ENCODE measurements at places on chromosomes 3 and 15.
A peak's percentile ranks its signal among the peaks of the same experiment; 100 is the strongest.

DNA sequence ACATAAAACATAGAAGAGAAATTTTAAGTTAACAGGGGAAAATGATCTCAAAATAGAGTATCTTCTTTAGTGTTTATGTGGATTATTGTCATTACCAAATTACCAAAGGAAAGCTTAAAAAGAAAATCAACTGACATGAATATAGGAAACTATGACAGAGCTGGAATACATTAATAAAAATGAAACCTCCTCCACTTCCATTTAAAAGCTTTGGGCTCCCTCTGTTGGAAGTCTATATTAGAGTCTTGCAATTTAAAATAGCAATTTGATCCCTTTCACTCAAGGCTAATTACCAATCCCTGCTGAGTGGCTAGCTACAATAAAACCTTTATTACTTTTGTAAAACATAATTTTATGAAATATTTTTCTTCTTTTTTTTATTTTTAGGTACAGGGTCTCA is 61.4 kb upstream of the IMPG2 start:
- DNase-seq = peak; percentile 18

DNA sequence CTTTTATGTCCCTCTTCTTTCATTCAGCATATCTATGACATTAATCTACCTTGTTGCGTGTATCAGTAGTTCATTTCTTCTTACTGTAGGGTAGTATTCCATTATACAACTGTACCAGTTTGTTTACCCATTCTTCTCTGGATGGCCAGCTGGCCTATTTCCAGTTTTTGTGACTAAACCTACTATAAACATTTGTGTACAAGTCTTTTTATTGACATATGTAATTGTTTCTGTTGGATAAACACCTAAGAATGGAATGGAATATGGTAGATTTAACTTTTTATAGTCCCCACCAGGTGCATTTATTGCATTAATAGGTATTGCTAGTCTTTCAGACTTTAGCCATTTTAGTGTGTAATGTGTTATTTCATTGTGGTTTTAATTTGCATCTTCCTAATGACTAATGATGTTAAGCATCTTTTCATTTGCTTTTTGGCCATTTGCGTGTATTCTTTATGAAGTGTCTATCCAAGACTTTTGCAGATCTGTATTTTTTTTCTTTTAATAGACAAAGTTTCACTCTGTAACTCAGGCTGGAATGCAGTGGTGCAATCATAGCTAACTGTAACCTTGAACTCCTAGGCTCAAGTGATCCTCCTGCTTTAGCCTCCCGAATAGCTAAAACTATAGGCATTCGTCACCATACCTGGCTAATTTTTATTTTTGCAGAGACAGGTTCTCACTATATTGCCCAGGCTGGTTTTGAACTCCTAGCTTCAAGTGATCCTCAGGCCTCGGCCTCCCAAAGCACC is 41.9 kb upstream of the XRN1 start:
- DNase-seq = no peak

- DNase-seq = no peak
These were observed 3.4 kb downstream of the GXYLT2 start for GRCh38 chr3:72891053-72891855.

- DNase-seq = no peak
These were observed 3.6 kb downstream of the CPLX3 start for GRCh38 chr15:74829991-74830390.

DNA sequence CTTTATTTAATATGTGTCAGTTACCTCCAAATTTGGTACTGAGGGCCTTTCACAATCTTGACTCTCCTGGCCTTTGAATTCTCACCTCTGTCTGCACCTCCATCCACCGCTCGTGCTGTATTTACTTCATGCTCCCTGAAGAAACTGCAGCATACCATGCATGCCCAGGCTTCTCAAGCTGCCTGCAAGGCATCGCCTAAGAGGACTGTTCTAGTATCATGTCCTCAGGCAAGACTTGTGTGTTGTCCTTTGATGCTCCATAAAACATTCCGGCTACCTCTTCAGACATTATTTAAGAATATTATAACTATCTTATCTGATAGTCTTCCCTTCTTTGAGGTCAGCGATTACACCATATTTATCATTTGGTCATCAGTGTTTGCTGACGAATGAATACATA is 682.5 kb downstream of the NR2F2 start:
- no peak for DNase-seq

DNA sequence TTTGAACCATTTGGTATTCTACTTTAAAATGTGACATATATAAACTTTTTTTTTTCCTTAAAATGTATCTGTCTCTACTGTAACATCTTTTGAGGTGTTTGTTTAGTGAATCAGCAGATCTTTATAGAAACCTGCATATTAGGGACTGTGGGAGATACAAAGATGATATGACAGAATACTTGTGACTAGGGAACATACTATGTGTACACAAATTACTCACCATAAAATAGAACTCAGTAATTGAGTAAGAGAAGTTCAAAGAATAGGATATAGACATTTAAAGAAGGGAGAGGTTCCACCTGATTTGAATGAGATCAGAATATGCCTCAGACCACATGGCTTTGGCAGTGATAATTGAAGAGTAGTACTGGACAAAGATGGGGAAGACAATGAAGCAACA is 47.9 kb downstream of the ATP2C1 start:
- no peak for DNase-seq

- no peak for DNase-seq
These were observed 3.5 kb upstream of the CCDC80 start for GRCh38 chr3:112644453-112644852.

DNA sequence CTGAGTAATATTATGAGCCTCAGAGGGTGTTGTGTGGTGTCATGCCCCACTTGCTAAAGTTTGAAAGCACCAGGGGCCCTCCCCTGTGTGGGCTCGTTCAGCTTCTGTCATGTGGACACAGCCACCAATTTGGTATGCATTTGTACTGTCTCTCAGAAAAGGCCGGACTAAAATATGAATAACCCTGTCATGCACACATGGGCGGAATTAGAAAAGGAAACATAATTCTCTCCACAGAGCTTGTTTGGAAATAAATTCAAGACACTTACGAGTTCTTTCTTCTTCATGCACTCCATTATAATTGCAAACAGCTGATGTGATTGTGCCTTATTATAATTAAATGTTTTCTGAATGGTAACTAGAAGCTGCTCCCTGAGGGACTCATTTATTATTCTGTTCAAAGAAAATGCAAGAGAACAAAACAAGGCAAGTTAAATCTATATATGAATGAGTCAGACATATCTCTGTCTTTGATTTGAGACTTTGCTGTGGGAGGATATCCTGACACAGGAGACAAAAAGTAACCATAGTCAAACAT is 39.1 kb downstream of the TRPM1 start:
- no peak for DNase-seq
